ENCODE measurements at places on chromosomes 6 and 20.
A peak's percentile ranks its signal among the peaks of the same experiment; 100 is the strongest.

DNA sequence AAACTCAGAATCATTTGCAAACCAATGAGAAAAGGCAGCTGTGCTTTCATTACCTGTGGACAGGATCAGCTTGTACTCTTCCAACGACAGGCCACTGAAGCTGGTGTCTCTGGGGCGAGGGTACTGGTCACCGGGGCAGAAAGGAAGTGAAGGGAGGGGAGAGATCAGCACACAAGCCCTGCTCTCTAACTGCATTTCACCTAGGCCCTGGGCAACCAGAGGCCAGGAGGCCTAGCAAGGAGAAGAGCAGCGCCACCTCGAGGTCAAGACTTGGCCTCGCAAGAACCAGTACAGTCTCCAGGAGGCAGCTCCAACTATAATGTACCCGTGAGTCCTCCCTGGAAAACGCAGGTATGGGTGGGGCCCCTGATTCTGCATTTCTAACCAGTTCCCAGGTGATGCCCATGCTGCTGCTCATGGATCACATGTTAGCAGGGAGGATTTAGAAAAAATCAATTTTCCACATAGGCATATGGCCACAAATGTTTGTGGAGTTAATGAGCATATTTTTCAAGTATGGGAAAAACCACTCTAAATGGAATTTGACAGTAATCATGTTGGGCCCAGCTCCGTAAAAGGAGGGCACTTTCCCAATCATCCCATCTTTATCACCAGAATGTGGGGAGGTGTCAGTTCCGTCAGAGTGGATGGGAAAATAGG, 11.0 kb downstream of the UQCC2 start:
- peak; percentile 72 for DNase-seq

DNA sequence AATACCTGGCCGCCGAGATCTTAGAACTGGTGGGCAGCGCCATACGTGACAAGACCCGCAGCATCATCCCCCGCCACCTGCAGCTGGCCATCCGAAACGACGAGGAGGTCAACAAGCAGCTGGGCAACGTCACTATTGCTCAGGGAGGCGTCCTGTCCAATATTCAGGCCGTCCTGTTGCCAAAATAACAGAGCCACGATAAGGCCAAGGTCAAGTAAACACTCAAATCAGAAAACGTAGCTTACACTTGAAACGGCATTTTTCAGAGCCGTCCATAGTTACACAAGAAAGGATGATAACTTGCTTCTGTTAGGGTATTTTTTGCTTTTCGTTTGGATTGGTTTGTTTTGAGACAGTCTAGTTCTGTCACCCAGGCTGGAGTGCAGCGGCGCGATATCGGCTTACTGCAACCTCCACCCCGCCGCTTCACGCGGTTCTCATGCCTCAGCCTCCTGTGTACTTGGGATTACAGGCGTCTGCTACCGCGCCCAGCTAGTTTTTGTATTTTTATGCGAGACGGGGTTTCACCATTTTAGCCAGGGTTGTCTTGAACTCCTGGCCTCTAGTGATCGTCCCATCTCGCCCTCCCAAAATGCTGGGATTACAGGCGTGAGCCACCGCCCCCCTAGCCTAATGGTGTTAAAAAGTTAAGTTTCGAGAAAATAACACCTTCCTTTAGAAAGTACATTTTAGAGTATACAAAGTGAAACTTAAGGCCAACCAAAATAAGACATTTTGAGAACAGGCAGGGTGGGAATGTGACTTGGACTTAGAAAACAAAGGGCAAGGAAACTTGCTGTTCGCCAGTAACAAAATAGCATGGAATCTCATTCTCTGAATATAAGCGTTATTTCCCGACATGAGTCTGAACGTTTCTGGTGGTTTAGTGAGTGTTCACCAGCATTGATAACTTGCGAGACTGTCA, 42.8 kb upstream of the HFE start:
- DNase-seq, result no peak

- DNase-seq, result peak; percentile 74
Observed at GRCh38 chr6:39865011-39865888, 69.0 kb downstream of the MOCS1 start.

- DNase-seq, result no peak
Observed at GRCh38 chr20:49404461-49404860, 78.0 kb downstream of the KCNB1 start.

GRCh38 chr6:113433335-113433991, 423.7 kb upstream of the MARCKS start:
- DNase-seq, result no peak

DNA sequence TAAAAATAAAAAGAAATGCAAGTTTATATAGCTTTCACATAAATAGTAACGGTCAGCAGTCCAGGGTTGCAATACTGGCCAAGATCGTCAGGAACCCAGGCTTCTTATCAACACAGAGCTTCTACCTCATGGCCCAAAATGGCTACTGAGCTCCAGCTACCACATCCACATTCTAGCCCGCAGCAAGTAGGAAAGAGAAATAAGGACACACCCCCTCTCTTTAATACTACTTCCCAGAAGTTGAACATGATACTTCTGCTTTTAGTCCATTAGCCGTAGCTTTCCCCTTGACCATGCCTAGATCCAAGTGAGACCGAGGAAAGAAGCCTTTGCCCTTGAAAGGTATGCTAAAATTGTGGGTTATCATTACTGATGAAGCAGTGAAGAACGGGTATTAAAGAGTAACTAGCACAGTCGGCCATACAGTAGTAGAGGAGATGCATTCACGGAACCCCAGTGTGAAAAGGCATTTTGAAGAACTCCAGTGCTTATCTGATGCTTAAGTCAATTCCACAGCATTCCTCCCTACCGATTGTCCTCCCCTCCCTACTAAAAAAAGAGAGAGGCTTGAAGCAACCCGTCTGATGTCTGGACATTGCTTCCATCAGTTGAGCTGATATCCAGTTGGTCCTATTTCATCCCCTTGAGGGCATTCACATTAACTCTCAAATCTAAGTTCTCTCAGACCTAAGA, 226.9 kb upstream of the RREB1 start:
- no peak for DNase-seq

GRCh38 chr6:129744201-129744879, 34.4 kb upstream of the ARHGAP18 start:
- DNase-seq, result peak; percentile 70

- no peak for DNase-seq
Observed at GRCh38 chr20:2750491-2751251, 49.8 kb downstream of the CPXM1 start.

GRCh38 chr20:31718952-31719643, 3.6 kb downstream of the BCL2L1 start:
- DNase-seq, result no peak

DNA sequence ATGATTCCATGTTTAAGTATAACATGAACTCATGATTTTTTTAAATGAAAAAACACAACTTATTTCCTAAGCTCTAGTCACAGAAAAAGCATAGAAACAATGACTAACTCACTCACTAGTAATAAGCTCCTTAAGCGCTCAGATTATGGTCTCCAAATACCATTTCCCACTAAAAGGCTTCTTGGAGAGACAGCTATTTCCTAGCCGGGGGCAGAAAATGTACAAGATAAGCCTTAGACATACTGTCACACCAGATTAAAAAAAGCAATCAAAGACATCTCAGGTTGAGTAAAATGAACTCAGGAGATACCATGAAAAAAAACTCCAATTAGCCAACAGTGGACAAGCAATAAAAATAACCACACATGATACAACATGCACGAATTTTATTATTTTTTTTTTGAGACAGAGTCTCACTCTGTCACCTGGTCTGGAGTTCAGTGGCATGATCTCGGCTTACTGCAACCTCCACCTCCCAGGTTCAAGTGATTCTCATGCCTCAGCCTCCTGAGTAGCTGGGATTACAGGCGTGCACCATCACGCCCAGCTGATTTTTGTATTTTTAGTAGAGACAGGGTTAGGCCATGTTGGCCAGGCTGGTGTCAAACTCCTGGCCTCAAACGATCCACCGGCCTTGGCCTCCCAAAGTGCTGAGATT, 14.9 kb downstream of the SRPK1 start:
- DNase-seq, result no peak

DNA sequence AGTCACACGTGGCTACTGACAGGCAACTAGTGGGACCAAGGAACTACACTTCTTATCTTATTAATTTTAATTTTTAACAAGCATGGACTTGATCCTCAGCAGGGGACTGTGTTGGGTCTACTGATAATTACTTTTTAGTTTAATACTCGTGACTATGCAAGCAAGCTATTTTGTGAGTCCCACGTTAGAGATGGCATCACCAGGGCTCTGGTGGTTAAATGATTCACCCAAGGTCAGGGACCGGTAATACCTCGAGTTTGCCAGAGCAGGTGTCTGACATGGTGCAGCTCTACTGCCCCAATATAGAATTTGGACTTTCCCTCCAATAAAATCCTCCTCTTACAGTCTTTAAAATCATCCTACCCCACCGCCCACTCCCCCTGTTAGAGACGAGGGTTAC, 98.6 kb upstream of the RIN2 start:
- DNase-seq, result no peak

DNA sequence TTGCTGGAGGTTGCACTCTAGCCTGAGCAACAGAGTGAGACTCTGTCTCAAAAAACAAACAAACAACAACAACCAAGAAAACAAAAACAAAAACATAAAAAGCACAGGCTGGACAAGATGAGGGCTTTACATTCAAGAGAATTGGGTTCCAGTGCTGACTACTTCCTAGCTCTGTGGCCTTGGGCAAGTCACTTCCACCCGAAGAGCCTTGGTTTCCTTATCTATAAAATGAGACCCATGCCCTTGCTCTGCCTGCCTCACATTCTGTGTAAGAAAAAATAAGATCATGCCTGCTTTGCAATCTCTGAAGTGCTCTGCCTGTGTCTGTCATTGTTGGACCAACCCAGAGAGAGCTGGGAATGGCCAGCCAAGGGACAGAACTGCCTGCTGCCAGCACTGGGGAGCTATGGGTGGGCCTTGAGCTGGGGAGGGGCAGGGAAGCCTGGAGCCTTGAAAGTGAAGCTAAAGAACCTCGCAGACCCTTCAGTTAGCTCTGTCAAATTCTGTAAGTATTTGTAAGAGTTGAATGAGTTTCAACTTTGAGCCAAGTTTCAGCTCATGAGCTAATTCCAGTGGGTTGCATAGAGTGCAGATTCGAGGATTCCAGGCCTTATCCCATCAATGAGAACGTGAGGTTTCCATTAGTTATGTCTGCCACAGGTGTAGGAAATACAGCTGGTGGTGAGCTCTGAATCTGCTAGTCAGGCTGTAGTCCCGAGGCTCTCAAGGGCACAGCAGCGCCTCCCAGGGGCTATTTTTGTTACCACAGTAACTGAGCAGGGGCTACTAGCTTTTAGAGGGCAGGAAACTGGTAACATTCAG, 93.2 kb downstream of the DLGAP4 start:
- peak; percentile 81 for DNase-seq

- DNase-seq, result no peak
Observed at GRCh38 chr20:48799328-48800105, 28.3 kb downstream of the PREX1 start.

DNA sequence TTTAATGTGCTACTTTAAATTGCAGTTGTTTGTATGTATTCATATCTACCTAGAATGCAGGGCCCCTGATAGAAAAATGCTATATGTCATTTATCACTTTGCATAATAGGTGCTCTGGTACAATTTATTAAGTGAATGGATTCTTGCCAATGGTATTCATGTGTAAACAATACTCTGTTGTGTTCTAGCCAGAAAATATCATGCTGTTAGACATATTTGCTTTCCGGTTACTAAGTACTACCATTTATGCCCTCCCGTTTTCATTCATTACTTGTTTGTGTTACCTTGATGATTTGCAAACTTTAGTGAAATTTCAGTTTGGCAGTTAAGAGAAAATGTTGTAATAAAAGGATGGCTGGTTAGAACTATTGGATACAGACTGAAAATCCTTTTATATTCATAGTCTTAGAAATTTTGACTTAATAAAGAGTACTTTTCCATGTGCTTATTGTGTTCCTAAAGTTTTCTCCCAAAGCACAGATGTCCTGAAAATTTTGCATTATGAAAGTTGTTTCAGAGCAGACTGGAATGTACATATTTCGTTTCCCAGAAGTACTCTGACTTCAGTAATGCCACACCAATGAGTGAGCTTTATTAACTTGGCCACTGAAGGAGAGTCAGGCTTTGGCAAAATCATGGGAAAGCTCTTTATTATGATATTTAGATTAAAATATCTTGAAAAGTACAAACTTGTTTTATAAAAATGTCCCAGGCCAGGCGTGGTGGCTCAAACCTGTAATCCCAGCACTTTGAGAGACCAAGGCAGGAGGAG, 31.5 kb downstream of the RPF2 start:
- DNase-seq, result no peak

GRCh38 chr6:63888416-63888815, 252.8 kb downstream of the PHF3 start:
- DNase-seq, result no peak

DNA sequence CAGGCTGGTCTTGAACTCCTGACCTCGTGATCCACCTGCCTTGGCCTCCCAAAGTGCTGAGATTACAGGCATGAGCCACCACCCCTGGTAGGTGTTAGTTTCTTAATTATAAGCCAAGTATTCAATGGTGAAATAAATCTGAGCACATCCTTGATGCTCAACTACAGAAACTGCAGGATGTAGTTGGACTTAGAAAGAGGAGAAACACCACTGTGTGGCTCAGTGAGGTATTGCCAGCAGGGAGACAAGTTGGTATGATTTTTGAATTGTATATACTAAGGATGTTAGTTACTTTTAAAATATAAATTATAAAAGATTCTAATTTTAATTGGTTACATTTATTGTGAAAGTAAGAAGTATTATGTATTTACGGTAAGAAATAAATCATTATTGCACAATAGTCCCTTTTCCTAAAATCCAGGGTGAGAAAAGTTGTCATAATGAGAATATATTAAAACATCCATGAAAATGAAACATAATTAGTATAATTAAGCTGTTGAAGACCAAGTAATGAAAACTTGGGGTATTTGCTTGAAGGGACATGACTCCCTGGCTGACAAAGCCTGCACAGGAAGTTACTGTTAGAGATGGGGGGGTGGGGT, 17.6 kb downstream of the SLC18B1 start:
- DNase-seq, result no peak

GRCh38 chr6:77893391-77893790, 240.6 kb downstream of the MEI4 start:
- no peak for DNase-seq

DNA sequence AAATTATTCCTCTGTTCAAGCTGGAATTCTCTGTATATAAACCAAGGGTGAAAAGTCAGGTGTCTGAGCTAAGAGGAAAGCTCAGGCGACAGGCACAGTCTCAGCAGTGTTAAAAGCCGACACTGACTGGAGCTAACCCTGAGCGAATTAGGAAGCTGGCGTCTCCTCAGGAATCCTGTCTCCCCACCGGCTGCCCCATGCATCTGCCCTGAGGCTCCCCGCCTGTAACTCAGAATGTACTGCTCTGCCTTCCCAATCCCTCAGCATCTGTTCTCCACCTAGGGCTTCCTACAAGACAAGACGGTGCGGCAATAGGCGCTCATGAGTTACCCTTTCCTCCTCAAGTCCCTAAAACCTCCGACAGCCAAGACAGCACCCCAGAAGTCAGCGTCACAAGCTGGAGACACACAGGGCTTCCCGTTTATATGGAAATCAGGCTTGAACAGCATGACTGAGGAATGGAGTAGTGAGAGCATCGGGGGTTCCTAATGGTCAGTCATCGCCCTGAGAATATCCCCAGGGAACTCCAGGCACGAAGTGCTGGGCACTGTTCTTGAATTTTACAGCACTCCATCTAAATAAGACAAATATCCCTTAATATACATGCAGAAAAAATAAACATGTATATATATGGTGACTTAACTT, 33.5 kb downstream of the WDR27 start:
- DNase-seq, result no peak

Measured in SHP77 (cell line).